Endothelial cell of umbilical vein (primary cell): ENCODE measurements at places on chromosomes 2 and 18. TPM values are rescaled to one million over a fixed set of nuclear protein-coding genes. Genes with fewer than 3 reads are reported as not detected.

The POTEF gene
- 0.09 TPM in 1 of 2 replicates, not detected in the other for total RNA-seq

The BMP10 gene
- not detected in 2 replicates for total RNA-seq

GRCh38 chr18:68721681-68722583 lies 7.0 kb upstream of the TMX3 start:
- DNase-seq, result no peak

The BCL11A gene
- 0.88 and 0.92 TPM in 2 replicates for total RNA-seq

DNA sequence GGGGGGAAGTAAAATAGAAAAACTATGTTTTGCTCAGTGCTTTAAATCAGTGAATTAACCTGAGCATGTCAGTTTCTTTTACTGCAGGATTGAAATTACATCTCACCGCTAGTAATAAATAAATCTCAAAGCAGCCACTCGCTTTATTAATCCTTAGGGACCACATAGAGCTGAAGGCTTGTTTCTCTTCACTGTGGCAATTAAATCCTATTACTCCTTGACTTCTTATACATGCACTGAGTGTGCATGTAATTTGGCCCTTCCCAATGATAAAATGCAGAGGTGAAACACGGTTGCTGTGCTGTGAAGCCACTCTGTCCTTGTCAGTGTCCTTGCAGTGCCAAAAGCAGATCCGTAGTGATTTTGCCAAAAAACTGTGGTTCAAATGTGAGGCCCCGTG lies 77.1 kb upstream of the RBM44 start:
- no peak for DNase-seq

GRCh38 chr2:216572582-216573578 lies 60.3 kb upstream of the IGFBP2 start:
- DNase-seq, result peak; percentile 77

DNA sequence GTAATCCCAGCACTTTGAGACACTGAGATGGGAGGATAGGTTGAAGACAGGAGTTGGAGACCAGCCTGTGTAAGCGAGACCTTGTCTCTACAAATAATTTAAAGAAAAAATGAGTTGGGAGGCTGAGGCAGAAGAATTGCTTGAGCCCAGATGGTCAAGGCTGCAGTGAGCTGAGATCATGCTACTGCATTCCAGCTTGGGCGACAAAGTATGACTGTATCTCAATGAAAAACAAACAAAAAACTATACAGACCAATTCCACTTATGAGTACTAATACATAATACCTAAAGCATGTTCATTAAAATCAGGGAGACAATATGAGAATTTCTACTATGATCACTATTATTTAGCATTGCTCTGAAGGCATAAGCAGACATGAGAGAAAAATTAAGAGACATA lies 12.6 kb downstream of the RNF149 start:
- DNase-seq, result peak; percentile 60

DNA sequence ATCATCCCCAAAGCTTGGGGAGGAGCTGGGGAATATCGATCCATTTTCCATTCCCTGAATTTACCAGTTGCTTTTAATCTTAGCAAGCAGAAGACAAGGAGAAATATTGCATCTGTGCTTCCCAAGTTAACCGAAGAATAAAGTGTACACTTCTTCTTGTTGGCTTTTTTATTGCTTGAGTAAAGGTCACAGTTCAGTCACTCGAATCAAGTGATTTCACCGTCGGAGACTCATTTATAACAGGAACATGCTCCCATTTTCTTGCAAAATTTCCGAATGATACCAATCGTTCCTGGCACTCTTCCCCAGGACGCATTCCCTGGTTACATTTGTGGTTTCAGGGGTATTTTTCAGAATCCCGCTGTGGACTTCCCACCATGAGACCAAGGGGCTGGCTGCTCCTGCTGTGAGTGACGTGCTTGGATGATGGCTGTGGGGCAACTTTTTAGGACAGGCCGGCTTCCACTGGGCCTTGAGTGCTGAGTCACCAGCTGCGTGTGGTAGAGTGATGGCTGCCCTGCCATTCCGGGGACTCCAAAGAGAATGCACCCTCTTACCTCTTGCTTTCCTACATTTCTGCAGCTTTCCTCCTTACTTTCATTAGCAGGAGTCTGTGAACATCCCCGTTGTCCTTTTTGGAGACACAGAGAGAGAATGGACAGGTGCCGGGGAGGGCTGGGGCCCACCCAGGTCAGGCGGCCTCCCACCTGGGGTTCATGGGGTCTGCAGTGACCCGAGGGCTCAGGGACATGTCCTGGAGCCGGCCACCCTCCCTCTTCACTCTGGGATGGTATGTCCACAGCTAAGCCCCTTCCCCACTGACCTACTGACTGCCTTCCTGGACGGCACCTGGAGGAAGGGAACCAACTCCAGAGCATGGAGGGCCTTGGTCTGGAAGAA lies 60.7 kb upstream of the HDAC4 start:
- DNase-seq, result no peak

DNA sequence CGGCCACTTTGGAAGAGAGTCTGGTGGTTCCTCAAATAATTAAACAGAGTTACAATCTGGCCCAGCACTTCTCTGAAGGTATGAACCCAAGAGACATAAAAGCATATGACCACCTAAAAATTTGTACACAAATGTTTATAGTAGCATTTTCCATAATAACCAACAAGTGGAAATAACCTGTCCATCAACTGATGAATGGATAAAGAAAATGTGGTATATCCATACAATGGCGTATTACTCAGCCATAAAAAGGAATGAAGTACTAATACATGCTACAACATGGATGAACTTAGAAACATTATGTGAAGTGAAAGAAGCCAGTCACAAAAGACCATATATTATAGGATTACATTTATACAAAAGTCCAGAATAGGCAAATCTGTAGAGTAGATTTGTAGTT lies 76.0 kb upstream of the RGPD5 start:
- no peak for DNase-seq

The KCNS3 gene
- 1.5 and 2.4 TPM in 2 replicates for total RNA-seq

GRCh38 chr2:150234787-150235446 lies 252.6 kb downstream of the RND3 start:
- DNase-seq, result peak; percentile 84

The SP5 gene
- total RNA-seq, result not detected in 2 replicates

The TLX2 gene
- not detected in 2 replicates for total RNA-seq

The TMEM247 gene
- total RNA-seq, result not detected in 2 replicates

- peak; percentile 50 for DNase-seq
Measured at GRCh38 chr2:127664065-127664894, 11.1 kb downstream of the LIMS2 start.

DNA sequence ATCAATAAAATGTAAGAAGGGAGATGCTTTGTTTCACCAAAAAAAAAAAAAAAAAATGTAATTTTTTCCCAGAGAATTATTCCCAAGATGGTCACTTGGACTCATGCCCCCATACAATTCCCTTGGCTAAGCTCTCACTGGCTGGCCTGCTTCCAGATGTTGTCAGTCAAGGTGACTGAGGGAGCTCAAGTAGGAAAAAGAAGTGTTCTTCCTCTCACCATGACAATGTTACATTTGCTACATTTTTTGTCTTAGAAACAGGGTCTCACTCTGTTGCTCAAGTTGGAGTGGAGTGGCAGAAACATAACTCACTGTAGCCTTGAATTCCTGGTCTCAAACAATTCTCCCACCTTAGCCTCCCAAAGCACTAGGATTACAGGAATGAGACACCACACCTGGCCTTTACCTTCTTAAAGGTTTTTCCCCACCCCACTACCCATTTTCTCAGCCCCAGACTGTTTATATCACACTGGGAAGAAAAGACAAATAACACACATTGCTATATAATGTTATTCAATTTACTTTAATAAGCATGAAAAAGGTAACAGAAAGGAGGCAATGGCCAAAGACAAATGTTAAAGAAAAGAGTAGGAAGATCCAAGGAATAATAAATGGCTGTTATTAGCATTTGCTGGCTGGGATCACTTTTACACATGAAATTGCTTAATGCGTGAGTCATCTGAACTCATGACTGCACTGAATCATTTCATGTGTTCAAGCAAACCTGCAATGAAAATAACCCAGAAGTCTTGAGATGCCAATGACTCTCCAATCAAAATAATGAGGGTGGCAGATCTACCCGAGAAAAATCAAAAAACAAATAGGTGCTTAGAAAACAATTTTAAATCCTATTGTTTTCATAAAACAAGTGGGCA lies 45.2 kb downstream of the ACVR1 start:
- DNase-seq, result peak; percentile 92

DNA sequence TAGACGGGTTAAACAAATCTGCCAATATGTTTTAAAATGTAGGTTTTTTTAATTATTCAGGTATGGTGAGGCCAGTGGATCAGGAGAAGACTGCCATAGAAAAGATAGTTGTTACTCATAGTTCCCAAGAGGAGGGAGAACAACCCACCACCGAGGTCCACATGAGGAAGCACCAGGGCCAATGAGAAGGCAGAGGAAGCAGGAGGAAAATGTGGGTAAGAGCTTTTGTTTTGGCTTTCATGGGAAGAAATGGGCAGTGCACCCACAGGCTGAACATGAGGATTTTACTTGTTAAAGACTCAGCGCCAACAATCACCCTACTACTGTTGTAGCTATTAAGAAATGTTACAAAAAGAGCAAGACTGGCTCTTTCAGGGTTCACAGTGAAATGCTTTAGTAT lies 191.8 kb upstream of the HNMT start:
- no peak for DNase-seq

The IL1RL1 gene
- total RNA-seq, result 44.0 and 55.1 TPM in 2 replicates

The GRP gene
- not detected in 2 replicates for total RNA-seq

The ASXL3 gene
- total RNA-seq, result 0.27 and 1.7 TPM in 2 replicates

DNA sequence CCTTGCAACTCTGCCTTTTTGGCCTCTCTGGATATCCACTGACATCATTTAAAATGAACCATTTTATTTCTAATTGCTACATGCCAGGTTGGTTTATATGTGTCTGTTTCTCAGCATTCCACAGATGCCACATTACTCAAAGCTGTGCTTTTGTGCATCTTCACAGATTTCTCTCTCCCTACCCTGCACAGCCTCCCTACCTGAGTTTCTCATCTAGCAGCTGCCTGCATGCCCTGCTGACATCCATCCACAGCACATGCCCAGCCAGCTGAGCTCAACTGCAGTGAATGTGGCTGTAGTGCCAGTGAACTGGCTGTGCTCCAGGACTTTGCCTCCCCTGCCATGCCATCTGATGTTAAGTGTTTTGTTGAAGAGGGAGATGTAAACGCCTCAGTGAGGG lies 44.5 kb downstream of the PKP4 start:
- no peak for DNase-seq

DNA sequence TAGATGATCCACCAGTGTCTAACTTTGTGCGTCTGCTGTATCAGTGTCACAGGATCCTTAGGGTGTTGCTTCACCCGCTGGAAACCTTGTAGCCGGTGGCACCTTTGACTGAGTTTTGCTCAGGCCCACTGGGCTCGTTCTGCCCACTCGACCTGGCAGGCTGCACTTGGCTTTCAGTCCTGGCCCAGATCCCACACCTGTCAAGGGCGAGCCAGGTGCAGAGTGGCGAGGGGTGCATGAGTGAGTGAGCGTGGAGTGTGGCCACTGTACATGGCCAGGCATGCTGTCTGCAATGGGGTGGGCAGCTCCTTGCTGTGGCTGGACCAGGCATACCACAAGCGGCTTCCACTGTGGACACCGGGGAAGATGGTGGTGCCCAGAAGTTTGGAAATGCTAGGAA lies 179.0 kb downstream of the FAM210A start:
- no peak for DNase-seq

DNA sequence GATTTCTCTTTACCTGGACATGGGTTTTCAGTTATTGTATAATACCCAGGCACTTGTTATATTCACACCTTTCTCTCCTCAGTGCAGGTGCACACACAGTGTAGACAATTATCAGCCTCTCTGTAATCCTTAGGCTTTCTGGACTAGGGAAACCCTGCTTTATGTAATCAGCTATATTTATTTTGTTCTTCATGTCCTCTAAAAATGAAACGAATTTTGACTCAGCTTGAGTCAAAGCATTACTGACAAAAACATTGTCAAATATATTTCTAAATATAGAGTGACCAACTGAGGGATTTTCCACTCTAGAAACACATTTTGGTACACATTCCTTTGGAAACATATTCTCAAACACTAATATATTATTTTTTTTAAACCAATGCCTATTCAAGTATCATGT lies 144.8 kb upstream of the GULP1 start:
- DNase-seq, result no peak

- no peak for DNase-seq
Measured at GRCh38 chr2:152335726-152336118, 748 bp downstream of the FMNL2 start.

The CXCR1 gene
- not detected in 2 replicates for total RNA-seq
